ENCODE measurements at places on chromosomes 16 and 17.
A peak's percentile ranks its signal among the peaks of the same experiment; 100 is the strongest.

DNA sequence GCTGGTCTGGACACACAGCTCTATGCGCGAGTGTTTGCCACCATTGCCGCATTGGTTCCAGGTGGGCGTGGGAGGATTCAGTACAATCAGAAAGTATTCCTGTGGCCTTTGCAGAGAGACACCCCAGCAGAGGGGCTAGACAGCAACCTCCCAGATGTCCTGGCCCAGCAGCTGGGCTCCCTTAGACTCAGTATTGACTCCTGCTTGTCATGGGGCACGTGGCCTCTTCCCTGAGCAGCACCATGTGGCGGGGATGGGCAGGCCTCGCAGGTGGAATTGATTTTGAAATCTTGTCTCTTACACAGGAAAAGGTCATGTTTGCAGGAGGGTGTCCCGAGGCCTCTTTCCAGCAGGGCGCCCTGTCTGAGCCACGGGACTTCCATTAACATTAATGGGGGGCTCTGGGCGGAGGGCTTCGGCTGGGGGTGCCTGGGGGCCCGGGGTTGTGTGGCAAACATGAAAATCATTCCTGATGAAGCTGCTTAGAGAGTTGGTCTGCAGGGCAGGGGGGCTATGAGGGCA, 96.4 kb downstream of the C16orf78 start:
- no peak overlapping the region for H3K27ac ChIP-seq
- no peaks in the 10 kb centered on the region for H3K36me3 ChIP-seq
- peaks cover 32% of the 10 kb centered on the region for H3K27me3 ChIP-seq
- H3K4me1 ChIP-seq = peaks cover 17% of the 10 kb centered on the region
- H3K4me3 ChIP-seq = no peak overlapping the region

DNA sequence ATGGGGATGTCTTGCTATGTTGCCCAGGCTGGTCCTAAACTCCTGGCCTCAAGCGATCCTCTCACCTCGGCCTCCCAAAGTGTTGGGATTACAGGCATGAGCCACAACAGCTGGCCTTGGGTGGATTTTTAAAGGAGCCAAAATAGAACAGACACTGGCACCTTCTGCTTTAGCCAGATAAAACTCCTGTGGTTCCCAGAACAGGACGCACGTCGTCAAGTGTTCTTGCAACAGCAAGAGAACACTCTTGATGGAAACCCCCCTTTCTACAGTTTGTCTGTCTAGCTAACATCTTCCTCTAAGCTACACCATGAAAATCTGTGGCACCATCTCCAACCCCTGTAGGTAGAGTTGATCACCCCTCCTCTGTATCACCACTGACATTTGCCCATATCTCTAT, 122.6 kb downstream of the NPIPB5 start:
- no peaks in the 10 kb centered on the region for H3K36me3 ChIP-seq
- H3K27ac ChIP-seq = no peak overlapping the region
- H3K27me3 ChIP-seq = peaks cover 14% of the 10 kb centered on the region
- H3K4me1 ChIP-seq = no peaks in the 10 kb centered on the region
- no peak overlapping the region for H3K4me3 ChIP-seq
- DNase-seq = no peak

DNA sequence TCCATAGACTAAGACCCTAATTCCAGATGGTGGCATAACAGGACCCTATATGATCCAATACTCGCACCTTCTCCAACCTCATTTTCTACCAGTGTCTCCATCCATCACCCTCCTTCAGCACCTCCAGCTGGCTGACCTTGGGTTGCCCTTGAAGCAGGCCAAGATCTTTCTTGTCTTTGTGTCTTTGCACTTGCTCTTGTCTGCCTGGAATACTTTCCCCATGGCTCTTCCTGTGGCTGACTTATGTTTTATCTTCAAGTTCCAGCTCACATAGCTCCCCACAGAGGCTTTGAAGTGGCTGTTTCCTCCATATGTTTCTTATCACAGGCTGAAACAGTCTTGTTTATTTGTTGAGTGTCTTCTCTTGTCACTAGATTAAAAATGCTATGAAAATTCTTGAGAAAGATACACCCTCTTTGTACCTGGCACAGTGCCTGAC, 29.6 kb upstream of the MMD start:
- H3K27ac ChIP-seq = no peak overlapping the region
- DNase-seq = no peak
- peaks cover 8% of the 10 kb centered on the region for H3K4me1 ChIP-seq
- no peaks in the 10 kb centered on the region for H3K27me3 ChIP-seq

- peaks cover 26% of the 10 kb centered on the region for H3K4me1 ChIP-seq
- DNase-seq = no peak
- peaks cover 2% of the 10 kb centered on the region for H3K36me3 ChIP-seq
- no peak overlapping the region for H3K4me3 ChIP-seq
Measured at GRCh38 chr16:2686912-2687507, 4.7 kb downstream of the KCTD5 start.

DNA sequence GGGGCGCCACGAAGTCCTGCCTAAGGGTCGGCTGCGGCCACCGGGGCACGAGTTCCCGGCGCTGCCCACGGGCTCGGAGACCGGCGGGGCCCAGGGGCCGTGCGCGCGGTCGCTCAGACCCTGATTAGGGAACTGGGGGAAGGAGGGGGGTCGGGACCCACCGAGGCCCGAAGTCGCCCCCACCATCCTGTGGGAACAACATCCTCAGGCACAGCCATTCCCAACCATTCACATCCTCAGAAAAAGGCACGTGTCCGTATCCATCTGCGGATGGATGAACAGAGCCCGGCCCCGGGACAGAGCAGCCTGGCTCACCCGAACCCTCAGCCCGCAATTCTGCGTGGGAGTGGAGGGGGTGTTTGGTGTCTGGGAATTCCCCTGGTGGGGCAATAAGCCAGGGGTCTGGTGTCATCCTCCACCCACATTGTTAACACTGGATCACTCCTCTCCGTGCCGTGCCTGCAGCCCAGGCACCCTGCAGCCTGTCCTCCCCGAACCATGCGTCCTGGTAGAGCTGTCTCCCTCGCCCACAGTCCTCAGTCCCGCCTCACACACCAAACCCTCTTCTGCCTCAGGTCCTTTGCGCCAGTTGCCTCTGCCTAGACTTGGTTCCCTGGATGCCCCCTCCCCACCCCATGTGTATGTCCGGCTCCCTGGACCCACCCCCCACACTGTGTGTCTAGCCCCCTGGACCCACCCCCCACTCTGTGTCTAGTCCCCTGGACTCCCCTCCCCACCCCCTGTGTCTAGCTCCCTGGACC, 789 bp upstream of the CCDC57 start:
- DNase-seq = peak; percentile 53
- peaks cover 5% of the 10 kb centered on the region for H3K36me3 ChIP-seq
- H3K27me3 ChIP-seq = peaks cover 1% of the 10 kb centered on the region
- peak overlapping the region; percentile 82 for H3K4me3 ChIP-seq

DNA sequence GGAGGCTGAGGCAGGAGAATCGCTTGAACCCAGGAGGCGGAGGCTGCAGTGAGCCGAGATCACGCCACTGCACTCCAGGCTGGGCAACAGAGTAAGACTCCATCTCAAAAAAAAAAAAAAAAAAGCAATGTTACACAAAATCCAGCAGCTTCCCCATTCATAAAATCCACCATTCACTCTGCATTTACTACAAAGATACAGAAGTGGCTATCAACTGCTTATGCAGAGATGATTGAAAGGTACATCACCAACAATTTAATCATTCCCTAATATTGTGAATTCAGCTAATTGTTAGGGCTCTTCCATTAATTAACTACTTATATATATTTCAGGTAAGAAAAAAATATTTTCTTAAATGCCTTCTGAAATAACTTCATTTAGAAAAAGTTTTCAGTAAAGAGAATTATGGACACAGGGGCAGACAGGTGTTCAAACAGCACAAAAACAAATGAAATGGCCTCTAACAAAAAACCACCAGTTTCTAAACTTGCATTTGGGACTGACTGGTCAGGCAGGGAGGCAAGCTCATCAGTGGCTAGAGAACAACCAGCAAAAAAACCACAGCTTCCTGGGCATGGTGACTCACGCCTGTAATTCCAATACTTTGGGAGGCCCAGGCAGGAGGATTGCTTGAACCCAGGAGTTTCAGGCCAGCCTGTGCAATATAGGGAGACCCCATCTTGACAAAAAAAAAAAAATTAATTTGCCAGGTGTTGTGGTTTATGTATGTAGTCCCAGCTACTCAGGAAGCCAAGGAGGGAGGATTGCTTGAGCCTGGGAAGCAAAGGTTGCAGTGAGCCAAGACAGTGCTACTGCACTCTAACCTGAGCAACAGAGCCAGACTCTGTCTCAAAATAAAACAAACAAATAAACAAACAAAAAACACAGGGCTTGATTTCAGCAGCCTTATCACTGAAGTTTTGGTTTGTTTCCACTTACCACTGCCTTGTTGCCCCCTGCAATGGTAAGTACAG, 26.3 kb downstream of the ERN1 start:
- no peaks in the 10 kb centered on the region for H3K27me3 ChIP-seq
- peaks cover 4% of the 10 kb centered on the region for H3K4me1 ChIP-seq
- DNase-seq = no peak
- no peak overlapping the region for H3K27ac ChIP-seq

DNA sequence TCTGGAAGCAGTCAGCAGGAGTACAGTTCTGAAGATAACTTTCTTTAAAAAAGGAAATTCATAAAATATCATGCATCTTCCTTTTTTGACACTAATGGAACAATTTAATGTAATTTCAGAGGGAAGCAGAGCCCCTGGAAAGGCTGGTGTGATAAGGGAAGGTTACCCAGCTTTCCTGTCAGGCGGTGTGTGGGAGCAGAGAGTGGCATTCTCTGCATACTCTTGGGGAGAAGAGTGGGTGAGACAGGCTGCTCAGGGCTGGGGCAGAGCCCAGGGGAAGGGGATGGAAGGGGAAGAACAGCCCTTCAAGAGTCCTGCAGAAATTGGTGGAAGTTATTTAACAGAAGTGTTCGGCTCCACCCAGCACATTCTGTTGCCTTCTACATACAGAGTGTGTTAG, 84.7 kb downstream of the PRKCB start:
- no peak for DNase-seq
- H3K4me3 ChIP-seq = no peak overlapping the region
- H3K27me3 ChIP-seq = peaks cover 10% of the 10 kb centered on the region

GRCh38 chr17:43469145-43469544, 14.6 kb upstream of the DHX8 start:
- DNase-seq = no peak
- H3K27me3 ChIP-seq = peaks cover 27% of the 10 kb centered on the region
- H3K27ac ChIP-seq = no peak overlapping the region

GRCh38 chr16:50879873-50880695, 138.2 kb downstream of the CYLD start:
- H3K4me1 ChIP-seq = peaks cover 25% of the 10 kb centered on the region
- peak; percentile 58 for DNase-seq
- H3K4me3 ChIP-seq = peak overlapping the region; percentile 61
- H3K27ac ChIP-seq = no peak overlapping the region
- H3K27me3 ChIP-seq = peaks cover 16% of the 10 kb centered on the region

DNA sequence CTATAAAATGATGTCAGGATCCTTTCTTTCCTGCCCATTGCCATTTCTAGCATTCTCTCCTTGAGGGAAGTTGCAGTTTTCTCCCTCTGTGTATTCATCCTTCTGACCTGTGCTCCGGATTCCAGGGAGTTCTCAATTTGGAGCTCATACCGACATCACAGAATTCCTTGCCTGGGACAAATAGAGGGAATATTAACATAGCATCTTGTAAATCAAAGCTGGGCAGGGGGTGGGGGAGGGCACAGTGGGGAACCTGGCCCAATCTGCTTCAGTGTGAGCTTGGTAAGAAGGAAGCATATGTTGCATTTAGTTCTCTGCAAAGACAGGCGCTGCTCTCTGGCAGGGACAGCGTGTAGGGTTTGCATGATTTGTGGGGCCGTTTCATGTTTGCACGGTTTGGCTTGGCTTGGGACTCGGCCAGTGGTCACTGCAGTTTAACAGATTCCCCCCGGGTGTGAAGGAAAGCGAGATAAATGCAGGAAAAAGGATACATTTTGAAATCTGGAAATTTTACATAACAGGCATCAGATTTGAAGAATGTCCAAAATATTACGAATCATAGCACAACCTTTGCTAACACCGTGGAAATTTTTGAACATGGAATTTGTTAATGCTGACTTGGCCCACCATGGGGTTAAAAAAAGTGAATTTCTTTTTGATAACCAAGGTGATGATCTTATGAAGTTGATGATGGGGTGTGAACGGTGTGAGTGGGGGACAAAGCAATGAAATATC, 178.0 kb downstream of the WWOX start:
- DNase-seq = peak; percentile 45
- no peak overlapping the region for H3K4me3 ChIP-seq
- H3K36me3 ChIP-seq = peaks cover 30% of the 10 kb centered on the region
- H3K27me3 ChIP-seq = peaks cover 3% of the 10 kb centered on the region

DNA sequence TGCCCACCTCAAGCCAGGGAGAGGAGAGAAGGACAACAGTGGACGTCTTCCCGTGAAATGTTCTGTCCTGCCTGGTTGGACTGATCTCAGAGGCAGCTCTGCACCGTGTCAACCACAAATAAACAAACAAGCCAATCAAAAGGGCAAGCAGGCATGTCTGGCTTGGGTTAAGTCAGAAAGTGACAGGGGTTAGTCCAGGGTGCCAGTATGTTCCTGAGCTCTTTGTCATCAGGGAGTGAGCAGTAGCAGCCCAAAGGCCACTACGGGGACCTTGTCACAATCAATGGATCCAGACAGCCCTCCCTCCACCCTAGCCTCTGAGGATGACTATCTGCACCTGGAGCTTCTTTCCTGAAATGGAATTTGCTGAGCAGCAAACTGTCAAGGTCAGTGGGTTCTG, 35.0 kb downstream of the CNGB1 start:
- H3K36me3 ChIP-seq = no peaks in the 10 kb centered on the region
- H3K4me3 ChIP-seq = no peak overlapping the region
- H3K27ac ChIP-seq = no peak overlapping the region

DNA sequence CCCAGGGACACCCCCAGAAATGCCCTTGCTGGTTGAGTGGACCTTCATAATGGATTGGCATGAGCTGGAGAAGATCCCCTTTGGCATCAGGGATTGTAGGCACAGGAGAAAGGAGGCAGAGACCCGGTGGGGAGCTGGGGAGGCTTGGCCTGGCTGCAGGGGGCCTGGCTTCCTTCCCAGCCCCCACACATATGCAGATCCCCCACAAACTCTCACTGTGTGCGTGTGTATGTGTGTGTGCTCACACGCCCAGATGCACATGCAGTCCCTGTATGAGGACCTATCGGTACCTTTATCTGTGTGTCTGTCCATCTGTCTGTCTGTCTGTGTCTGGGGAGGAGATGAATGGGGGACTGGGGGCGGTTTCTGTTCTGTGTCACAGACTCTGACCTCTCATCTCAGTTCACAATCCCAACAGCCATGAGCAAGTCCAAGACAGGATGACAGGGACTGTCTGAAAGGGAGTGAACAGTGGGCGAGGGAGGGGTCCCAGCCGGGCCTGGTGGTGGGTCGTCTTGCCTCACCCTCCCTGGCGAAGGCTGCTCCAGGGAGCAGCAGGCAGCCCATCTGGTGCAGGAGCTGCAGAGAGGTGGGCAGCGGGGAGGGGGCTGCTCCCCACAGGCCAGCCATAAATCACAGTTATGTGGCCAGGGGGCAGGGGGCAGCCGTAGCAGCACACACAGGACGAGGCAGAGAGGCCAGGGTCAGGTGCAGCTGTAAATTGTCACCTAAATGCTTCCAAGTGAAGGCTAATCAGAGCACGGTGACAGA, 46.7 kb upstream of the LHX1 start:
- H3K27me3 ChIP-seq = peaks cover 58% of the 10 kb centered on the region
- no peak overlapping the region for H3K4me3 ChIP-seq
- no peaks in the 10 kb centered on the region for H3K36me3 ChIP-seq
